ENCODE measurements at places on chromosomes 4 and X.

GRCh38 chr4:174739576-174739975, 89.5 kb downstream of the GLRA3 start:
- no peak for DNase-seq

GRCh38 chr4:110211007-110211769, 12.8 kb upstream of the ELOVL6 start:
- DNase-seq, result no peak

GRCh38 chrX:110284159-110284558, 33.7 kb downstream of the AMMECR1 start:
- DNase-seq, result no peak

- DNase-seq, result peak; percentile 20
Observed at GRCh38 chr4:112327965-112328733, 31.0 kb downstream of the ALPK1 start.

GRCh38 chrX:35351212-35351611, 408.6 kb downstream of the FAM47B start:
- DNase-seq, result no peak

DNA sequence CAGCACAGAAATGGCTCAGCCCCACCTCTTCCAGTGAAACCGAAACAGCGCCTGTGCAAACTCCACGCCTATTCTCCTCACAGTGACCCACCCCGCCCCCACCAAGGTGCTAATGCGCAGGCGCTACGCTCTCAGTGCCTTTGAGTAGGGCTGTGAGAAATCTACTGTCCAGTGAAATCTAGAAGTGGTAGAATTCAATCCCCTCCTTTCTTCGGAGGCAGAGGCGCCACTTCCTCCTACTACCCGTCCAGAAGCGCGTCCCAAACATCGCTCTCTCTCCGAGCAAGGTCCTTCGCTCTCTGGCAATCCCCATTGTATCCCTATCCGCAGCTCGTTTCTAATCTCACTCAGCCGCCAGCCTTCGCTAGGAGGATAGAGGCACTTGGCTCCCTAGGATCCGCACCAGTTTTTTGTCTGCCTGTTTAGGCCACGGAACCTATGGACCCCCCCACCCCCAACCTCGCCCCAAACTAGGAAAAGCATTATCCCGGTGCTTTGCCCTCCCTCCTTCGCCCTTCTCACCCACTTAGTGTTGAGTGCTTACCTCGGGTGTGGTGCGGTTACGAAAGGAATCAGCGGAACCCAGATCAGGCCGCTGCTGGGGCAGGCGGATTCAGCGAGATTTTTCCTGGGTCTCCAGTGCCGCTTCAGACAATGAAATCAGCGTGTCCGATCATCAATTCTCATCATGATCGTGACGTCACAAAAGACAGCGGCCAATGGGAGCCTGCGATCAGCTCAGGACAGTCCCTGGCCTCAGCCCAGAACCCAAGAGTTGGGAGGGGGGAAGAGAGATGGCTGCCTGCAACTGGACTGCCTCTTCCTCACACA, at the start of gene HDX:
HDX (minus strand) TSS at position 656 of the 831 bp plus-strand sequence. CDS start 27,056 bp downstream, outside the sequence.
- no peak for DNase-seq
